ENCODE measurements at places on chromosomes 6 and 20. TPM values are rescaled to one million over a fixed set of nuclear protein-coding genes. Genes with fewer than 3 reads are reported as not detected.

GRCh38 chr6:138803331-138803730, 7.4 kb downstream of the ECT2L start:
- no peak for DNase-seq
- no peaks in the 10 kb centered on the region for H3K36me3 ChIP-seq
- peaks cover 23% of the 10 kb centered on the region for H3K4me1 ChIP-seq
- H3K27me3 ChIP-seq: no peaks in the 10 kb centered on the region
- H3K4me3 ChIP-seq: no peak overlapping the region

DNA sequence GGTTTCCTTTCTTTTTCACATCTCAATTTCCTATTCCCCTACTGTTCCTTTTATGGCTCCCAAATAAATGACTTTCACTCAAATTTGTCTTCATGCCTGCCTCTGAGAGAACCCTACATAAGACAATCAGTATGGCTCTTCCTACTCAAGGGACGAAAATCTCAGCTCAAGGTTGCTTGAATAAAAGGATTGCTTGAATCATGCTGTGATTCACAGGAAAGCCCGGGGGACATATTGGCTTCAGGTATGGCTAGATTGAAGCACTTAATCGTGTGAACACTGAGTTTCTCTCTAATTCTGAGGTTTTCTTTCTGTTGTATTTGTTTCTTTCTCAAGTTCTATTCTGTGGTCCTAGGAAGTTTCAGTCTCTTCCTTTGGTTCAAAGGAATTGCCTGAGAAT, 140.3 kb upstream of the SULF2 start:
- H3K4me3 ChIP-seq: no peak overlapping the region
- H3K27me3 ChIP-seq: no peaks in the 10 kb centered on the region
- no peaks in the 10 kb centered on the region for H3K36me3 ChIP-seq
- DNase-seq: no peak
- no peaks in the 10 kb centered on the region for H3K4me1 ChIP-seq

CYP24A1 gene
- not detected for total RNA-seq

- peaks cover 12% of the 10 kb centered on the region for H3K4me1 ChIP-seq
- no peak overlapping the region for H3K4me3 ChIP-seq
- no peaks in the 10 kb centered on the region for H3K27me3 ChIP-seq
- H3K27ac ChIP-seq: no peak overlapping the region
Observed at GRCh38 chr6:159404296-159404695, 235.1 kb downstream of the FNDC1 start.

MLIP gene
- not detected for total RNA-seq

SRSF12 gene
- total RNA-seq: not detected

GRCh38 chr6:13992417-13993055, 67.8 kb downstream of the RNF182 start:
- H3K36me3 ChIP-seq: no peaks in the 10 kb centered on the region
- H3K27ac ChIP-seq: no peak overlapping the region
- H3K4me1 ChIP-seq: no peaks in the 10 kb centered on the region
- H3K4me3 ChIP-seq: no peak overlapping the region
- no peak for DNase-seq

DNA sequence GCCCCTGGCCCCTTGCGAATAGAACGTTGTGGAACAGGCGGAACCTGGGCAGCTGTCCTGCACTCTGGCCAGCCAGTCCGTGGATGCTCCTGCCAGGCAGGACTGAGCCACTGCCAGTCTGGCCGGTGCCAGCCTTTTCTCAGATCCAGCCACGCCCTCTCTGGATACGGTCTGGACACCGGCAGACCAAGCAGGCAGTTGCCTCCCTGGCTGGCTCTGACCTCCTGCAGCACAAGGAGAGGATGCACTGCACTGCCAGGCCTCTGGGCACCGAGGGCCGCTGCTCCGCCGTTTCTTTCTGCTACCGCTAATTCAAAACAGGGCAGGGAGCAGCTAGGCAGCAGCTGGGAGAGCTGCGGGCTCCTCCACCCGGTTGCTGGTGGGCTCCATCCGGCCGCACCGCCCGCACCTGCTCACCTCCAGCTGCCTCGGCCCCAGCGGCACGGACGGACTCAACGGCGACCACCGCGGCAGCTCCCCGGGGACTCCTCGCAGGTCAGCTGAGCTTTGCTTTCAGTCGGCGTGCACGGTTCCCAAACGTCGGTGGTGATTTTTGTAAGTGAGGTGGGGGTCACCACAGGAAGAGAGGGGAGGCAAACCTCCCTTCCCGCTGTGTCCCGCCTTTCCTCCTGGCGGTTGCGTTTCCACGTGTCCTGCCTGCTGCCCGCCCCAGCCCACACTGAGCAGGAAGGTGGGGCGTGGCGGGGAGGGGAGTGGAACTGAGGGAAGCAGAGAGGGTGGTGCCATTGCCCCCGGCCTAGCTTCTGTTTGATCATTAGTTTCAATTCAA, 30.3 kb upstream of the AFDN start:
- no peak overlapping the region for H3K27ac ChIP-seq
- no peaks in the 10 kb centered on the region for H3K27me3 ChIP-seq
- H3K4me1 ChIP-seq: peaks cover 8% of the 10 kb centered on the region
- no peaks in the 10 kb centered on the region for H3K36me3 ChIP-seq

DNA sequence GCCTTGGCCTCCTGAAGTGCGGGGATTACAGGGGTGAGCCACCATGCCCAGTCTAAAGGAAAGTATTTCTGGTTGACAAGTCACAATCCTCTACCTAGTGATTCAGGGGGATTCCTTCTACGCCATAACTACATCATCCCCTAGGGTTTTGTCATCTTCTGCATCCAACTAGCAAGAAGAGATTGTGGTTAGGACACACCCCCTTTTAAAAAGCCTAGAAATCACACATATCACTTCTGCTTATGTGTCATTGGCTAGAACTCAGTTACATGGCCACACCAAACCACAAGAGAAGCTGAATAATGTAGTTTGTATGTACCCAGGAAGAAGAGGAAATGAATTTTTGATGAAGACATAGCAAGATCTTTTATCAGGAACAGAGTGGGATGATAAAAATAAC, 14.7 kb upstream of the CHD6 start:
- no peaks in the 10 kb centered on the region for H3K36me3 ChIP-seq
- H3K27me3 ChIP-seq: no peaks in the 10 kb centered on the region
- H3K4me1 ChIP-seq: peaks cover 10% of the 10 kb centered on the region
- no peak overlapping the region for H3K4me3 ChIP-seq

RAET1L gene
- total RNA-seq: not detected

- peak overlapping the region; percentile 33 for H3K27ac ChIP-seq
- 0 out of 2 replicates have a peak, but pooled peaks cover 2% of the 10 kb centered on the region for H3K36me3 ChIP-seq
- H3K27me3 ChIP-seq: no peaks in the 10 kb centered on the region
- DNase-seq: peak; percentile 79
Observed at GRCh38 chr20:4766631-4767030, 44.9 kb downstream of the PRND start.

GTPBP2 gene
- total RNA-seq: 70.3 TPM

GRCh38 chr6:125170376-125170775, 16.8 kb downstream of the TPD52L1 start:
- no peak overlapping the region for H3K27ac ChIP-seq
- no peaks in the 10 kb centered on the region for H3K4me1 ChIP-seq
- no peak overlapping the region for H3K4me3 ChIP-seq

All from Karpas-422 (cell line).